Right cardiac atrium (tissue), 5 donors: ENCODE measurements at places on chromosomes 2 and 18.

- DNase-seq: peak; percentile 44
These were observed 1.4 kb downstream of the NOL4 start for GRCh38 chr18:34223164-34223892.

- no peak for DNase-seq
These were observed 31.4 kb upstream of the CD302 start for GRCh38 chr2:159829376-159829775.

GRCh38 chr2:21194858-21195271 is 71.1 kb downstream of the TDRD15 start:
- DNase-seq: no peak

GRCh38 chr18:23307567-23308295 is 145.4 kb upstream of the RIOK3 start:
- no peak for DNase-seq

DNA sequence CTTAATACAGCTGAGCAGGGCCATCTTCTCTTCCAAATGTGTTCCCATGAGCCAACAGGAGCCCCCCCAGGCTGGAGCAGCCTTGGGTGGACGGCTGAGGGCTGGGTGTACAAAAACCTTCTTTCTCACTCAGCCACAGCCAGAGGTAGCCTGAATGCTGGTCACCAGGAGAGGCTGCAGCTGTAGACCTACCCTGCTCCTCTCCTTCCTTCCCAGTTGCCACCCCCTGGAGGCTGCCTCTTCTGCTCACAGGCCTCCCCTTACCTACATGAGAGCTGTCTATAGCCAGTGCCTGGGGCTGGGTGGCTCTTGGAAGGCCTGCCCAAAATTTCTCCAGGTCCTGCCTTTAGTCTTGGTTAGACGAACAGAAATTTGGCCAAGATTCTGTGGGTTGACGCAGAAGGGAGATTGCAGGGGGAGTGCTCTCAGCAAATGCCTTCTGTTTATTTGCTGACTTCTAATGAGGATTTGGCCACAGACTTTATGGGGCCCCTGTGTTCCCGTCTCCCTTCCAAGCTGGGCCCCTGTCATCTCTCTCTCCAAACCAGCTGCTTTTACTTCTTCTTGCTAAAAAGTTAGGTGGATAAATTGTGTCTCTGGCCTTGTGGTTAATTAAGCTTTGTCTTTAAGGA is 18.3 kb downstream of the CELF4 start:
- no peak for DNase-seq

DNA sequence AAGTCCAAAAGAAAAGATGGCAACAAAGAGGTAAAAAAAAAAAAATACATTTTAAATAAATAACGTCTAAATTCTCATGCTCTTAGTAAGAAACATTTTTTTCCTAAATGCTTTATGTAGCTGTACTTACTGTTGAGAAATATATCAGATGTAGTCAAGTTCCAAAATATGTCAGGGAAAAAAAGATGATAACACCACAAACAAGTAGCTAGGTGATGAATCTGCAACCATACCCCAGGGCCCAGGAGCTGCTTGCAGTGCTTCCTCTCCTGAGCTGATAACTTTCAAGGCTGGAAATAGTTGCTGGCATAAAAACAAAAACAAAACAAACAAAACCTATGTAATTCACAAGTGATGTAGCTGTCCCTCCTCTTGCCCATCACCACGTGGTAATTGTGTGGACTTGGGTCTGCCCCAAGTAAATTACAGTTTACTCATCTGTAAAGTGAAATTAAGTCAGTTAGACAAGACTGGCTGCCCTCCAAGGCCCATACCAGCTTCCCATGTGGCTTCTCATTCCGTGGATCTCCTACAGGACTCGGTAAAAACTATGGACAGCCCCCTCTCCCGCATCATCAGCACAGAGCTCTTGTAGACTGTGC is 82.6 kb downstream of the SP100 start:
- DNase-seq: no peak

DNA sequence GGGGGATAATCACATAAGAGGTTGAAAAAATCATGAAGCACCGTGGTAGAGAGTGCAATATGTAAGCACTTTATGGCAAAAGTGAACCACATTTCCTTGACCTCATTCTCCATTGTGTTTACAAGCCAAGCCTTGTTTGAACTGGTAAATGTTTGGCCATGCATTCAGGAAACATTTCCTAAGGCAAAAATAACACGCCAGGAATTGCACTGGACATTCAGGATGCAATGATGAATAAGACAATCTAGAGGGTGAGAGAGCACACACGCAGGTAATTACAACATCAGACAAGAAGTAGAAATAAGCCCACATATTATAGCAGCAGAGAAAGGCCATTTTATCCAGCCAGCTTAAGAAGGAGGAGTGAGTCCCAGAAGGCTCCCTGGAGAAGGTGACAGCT is 218.0 kb upstream of the OSR1 start:
- DNase-seq: no peak

GRCh38 chr2:211103989-211104388 is 547.6 kb downstream of the CPS1 start:
- peak; percentile 32 for DNase-seq

- DNase-seq: no peak
These were observed 1588.9 kb upstream of the TMEFF2 start for GRCh38 chr2:193783681-193784080.

DNA sequence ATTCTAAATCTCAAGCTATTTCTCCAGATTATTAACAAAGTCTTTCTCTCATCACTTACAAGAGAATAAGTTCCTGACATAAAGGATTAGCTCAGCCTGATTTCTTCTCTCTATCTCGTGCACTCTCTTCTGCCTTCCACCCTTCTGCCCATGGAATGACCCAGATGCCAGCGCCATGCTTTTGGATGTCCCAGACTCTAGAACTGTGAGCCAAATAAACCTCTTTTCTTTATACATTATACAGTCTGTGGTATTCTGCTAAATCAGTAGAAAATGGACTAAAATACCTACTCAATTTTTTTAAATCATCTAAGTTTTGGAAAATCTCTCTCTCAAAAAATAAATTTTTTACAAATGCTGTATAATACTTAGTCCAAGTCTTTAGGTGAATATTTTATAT is 218.6 kb downstream of the EXOC6B start:
- DNase-seq: no peak

DNA sequence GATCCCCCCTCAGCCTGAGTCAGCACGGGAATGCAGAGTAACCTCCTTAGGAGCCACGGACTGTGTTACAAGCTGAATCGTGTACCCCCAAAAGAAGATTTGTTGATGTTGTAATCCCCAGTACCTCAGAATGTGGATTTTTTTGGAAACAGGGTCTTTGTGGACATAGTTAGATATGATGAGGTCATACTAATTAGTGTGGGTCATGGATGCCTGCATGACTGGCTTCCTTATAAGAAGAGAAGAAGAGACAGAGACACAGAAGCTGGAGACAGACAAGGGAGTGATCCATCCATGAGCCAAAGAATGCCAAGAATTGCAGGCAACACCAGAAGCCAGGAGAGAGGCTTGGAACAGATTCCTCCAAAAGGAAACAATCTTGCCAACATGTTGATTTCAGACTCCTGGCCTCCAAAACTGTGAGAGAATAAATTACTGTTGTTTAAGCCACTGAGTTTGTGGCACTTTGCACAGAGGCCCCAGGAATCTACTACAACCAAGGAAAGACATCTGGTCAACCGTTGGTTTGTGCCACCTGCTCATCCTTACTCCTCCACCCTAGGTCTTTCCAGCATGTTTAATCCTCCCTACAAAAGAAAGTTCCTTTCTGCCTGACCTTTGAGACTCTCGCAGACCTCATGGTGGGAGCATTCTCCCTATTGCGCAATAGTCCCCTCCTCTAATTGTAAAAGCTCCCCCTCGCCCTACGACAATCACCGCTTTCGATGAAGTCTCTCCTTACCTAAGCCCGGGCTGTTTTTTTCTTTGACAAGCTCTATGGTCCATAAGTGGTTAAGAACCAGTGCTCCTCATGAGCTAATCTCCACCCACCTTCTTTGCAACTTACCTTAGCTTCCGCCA is 91.6 kb downstream of the DNER start:
- DNase-seq: no peak

DNA sequence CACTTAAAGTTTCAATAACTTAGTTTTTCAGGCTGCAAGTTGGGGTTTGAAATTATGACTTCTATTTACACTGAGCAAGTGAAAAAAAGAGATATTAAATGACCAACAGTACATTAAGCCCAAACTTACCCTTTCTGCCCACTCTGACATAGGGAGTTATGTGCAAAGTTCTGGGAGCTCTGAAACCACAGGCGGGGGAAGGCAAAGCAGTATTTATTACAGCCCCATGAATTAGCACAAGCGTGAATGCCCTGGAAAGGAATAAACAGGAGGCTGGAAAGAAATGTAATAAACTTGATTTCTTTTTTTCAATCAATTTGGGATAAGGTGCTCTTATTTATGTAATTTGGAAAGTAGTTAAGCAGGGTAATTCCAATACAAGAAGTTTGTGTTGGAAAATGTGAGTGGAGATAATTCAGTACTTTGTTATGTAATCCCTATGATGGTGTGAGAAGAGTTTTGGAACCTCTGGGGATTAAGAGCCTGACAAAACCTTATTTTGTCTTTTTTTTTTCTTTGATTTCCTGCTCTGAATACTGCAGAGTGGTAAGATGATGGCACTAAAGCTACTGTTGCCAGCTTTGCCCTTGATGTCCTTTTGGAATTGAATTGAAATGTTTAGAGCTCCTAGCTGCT is 351.5 kb downstream of the ARHGAP15 start:
- no peak for DNase-seq

DNA sequence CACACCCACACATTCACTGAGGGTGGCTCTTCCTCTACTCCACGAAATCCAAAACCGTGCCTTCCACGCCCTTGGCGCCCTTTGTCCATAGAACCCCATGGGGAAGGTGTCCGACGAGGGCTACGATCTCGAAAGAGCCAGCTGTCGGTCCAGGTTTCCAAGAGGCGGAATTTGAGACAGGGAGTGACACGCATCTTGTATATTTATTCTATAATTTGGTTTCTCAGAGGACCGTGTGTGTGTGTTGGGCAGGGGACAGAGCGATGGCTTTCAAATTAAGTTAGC is 726 bp downstream of the C2orf69 start:
- DNase-seq: no peak

GRCh38 chr2:147634826-147635225 is 210.0 kb upstream of the ACVR2A start:
- no peak for DNase-seq

- no peak for DNase-seq
These were observed 160.9 kb upstream of the VRK2 start for GRCh38 chr2:57885742-57886141.

- no peak for DNase-seq
These were observed 59.9 kb downstream of the KYNU start for GRCh38 chr2:142937347-142937746.

DNA sequence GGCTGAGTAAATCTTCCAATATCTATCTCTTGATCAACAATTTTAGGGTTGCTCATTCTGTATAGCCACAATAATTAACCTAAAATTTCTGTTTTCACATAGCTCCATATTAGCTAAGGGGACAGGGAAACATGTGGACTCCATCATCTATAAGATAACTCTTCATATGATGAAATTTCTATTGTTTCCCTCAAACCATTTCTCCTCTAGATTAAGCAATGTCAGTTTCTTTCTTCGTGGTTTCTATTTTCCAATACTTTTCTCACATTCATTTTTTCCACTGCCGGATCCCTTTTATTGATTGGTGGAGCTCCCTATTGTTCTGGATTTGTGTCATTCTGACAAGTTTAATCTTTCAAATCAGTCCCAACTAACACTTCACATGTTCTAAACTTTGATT is 1221.3 kb upstream of the ZEB2 start:
- DNase-seq: no peak

DNA sequence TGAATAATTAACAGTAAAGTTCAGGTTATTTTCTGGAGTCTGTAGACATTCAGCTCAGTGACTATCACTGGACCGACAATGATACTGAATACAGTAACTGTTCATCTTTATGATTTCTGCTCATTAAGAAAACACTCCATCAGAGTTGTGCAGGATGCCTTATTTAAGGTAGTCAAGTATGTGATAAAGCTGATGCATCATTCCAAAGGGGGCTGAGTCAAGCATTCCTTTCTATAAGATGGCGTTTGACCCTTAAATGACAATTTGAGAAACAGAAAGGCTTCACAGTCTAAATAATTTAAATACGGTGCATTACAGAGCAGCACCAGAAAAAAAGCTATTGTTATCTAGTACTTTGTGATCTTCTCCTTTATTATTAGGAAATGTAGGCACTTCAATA is 131.1 kb downstream of the CDH2 start:
- DNase-seq: no peak

DNA sequence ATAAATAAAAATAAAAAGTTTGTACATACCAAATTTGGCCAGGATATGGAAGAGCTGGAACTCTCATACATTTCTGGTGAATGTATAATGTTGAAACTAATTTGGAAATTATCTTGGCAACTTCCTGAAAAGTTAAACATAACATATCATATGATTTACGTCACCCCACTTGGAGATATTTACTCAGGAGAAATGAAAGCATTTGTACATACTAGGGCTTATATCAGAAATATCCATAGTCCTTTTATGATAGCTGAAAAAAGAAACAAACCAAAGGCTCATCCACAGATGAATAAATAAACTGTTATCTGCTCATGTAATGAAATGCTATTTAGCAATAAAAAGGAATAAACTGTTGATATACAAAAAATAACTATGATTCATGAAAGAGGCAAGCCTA is 318.2 kb upstream of the NRXN1 start:
- DNase-seq: no peak

DNA sequence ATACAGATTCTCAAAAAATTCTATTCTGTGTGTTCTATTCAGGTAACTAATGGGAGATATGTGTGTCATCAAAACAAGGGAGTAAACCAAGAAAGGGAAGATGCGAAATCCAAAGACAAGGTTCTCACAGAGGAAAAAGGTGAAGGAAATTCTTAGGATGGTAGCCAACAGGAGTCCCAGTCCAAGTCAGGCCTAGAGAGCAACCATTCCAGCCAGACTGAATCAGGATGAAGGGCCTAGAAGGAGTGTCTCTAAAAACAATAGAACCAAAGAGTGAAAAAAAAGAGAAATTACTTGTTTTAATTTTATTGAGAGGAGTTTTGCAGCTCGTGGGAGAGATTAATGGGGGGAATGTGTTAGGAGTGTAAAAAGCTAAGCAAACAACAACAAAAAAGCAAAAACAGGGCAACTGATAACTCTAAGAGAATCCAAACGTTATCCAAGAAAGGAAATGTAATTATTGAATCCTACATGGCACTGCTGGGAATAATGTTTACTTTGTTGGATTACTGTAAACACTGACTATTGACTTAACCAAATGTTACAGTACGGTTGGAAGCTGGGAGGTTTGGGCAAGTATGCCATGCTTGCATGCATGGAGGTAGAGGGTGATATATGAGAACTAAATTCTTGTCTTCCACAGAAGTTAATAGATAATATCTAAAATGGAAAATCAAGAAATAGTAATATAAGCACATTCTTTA is 12.3 kb downstream of the MAP3K20 start:
- DNase-seq: no peak

DNA sequence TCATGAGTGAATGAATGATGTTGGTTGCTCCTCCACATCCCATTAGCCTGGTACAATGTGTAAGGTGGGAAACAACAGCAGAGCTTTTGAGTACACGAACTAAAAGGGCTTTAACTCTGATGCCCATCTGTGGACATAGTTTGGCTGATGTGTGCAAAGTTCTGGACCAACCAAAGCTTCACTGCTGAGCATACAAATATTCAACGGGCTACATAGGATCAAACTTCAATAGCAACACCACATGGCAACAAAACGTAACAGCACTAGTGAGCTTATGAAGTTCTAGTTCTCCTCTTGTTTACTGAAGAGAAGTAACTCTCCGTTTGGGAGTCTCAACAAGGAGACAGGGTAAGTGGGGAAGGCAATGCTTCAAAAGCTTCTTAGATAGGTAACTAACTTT is 20.4 kb downstream of the STAM2 start:
- DNase-seq: no peak

- DNase-seq: no peak
These were observed 75.7 kb downstream of the LDLRAD4 start for GRCh38 chr18:13294309-13294708.
